ENCODE measurements at places on chromosomes 5 and 9. TPM values are rescaled to one million over a fixed set of nuclear protein-coding genes. Genes with fewer than 3 reads are reported as not detected.

DNA sequence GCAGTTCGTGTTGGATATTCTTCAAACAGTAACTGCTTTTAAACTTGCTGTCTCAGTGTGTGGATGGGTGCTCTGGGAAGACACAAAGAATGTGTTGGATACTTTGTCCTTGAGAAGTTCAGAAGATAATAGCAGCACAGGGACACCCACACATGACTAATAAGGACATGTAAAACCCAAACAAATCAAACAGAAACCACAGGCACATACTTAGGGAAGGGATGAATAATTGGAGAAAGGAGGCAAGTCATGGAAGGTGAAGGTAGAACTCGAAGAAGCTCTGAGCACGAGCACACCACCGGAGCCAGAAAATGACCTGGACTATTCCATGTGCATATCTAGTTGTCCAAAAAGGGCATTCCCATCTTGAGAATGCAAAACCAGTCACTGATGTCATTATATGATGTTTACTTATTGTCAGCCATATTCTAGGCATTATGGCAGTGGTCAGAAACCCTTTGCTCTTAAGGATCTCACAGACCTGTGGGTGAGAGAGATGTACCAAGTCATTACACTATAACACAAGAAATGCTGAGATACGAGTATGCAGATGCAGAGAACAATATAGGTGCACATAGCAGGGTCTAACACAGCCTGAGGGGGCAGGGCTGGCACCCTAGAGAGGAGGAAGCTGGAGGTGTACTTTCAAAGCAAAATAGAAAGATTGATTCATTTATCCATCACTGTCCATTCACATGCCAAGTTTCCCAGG lies 152.9 kb downstream of the PIK3R1 start:
- DNase-seq = no peak

GRCh38 chr5:130237721-130238120 lies 333.5 kb downstream of the CHSY3 start:
- no peak for DNase-seq

DNA sequence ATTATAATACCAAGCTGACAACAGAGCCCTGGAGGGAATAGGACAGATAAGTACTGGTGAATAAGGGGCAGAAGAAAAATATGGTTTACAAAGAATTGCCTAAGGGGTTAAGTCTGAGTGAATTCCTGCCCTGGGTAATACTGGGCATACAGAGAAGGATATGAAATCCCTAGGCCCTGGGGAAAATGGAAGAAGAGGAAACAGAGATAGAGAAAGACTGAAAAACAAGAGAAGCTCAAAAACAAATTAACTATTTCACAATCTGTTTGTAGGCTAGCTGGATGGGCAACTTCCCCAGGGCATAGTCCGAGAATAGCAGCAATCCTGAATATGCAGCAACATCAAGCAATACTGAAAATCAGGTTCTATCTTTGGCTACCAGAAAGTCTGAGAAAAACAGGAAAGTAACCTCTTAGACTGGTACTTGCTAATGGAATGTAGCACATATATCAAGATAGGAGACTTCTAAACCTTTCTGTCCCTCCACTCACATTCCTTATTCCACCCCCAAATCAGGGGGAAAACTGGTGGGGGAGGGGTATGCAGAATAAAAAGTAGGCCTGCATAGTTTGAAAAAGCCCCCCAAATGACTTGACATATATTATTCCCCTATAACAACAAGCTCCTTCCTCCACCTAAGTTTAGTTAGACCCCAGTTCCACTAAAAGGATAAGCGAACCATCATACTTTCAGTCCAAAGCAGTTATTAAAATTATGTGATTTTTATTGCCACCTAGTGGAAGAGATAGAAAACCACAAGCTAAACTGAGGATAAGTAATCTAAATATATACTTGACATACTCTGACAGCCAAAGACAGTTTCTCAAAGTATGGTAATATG lies 20.6 kb downstream of the SLC38A9 start:
- DNase-seq = peak; percentile 41

DNA sequence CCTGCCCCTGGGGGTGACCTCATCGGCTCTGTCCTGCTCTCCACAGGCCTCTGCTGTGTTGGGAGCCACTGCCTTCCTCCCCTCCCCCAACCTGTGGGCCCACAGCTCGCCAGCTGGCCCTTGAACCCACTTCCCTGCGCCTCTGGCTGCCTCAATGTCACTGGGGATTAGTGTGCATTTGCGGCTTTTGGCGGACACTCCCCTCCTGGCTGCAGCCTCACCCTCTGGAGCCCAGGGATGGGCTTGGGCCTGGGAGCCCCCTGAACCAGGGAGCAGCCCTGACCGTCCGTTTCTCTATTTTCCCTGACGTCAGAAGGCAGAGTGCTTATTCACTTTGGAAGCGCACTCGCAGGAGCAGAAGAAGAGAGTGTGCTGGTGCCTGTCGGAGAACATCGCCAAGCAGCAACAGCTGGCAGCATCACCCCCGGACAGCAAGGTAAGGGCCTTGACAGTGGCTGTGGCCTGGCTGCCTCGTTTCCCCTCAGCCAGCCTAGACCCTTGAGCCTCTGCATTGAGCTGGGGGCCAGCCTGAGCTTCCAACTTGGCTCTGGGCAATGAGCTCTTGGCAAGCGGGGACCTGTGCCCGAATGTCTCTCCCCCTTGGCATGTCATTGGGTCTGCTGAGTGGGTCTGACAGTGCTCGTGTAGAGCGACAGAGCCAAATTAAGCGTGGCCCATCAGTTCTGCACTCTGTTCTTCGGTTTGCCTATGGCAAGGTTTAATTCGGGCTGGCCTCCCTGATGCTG lies 73.1 kb downstream of the RGS3 start:
- DNase-seq = no peak

Gene CTNND2
- total RNA-seq = not detected

GRCh38 chr9:38031594-38031993 lies 37.4 kb downstream of the SHB start:
- DNase-seq = no peak

- no peak for DNase-seq
These were observed 9.9 kb upstream of the PALM2AKAP2 start for GRCh38 chr9:109770101-109770500.
